ENCODE measurements at places on chromosomes 5 and 9. TPM values are rescaled to one million over a fixed set of nuclear protein-coding genes. Genes with fewer than 3 reads are reported as not detected.

GRCh38 chr5:173238312-173239232 is 3.6 kb upstream of the NKX2-5 start:
- peak; percentile 30 for DNase-seq

- DNase-seq, result no peak
These were observed 84.6 kb upstream of the DNAH5 start for GRCh38 chr5:14028938-14029584.

DNA sequence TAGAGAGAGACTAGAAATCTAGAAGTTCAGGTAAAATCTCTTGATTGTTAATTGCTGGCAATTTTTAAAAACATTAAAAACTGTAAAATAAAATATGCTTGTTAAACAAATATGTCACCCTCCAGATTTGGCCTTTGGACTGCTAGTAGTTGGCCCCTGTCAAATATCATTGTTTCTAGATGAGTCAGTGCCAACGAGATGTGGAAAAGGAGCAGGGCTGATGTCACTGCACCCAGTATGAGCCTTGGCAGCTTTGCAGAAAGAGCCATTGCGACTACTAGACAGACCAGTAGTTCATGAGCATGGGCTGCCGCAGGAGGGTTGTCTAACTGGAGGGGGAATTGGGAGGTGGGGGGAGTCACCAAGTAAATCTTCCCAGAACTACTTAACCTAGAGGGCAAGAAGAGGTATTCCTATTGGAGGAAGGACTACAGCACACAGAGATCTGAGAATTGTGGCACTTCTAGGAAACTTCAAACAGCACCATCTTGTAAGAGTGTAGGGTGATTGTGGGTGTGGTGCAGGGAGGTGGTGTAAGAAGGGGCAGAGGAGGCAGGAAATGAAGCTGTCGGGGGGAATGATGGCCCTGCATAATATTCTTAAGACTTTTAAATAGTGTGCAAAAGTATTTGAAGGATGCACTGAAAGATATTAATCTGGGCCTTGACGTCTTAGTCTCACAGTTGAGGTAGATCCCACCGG is 7.1 kb upstream of the DOCK2 start:
- peak; percentile 67 for DNase-seq

DNA sequence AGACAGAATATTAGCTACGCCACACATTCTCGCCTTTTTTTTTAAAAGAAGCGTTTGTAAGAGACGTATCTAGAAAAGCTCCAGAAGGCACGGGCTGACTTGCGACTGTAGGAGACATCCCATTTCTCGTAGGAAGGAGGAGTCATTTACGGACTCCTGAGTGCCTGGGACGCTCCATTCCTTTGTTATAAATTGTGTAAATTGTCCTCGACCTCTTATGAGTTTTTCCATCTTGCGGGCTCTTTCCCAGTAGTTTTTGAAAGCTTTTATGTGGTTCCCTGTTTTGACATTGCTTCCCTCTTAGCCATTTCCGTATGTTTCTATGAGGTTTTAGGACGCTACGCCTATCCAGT is 1.0 kb downstream of the RABL6 start:
- no peak for DNase-seq

GRCh38 chr9:37413311-37413710 is 9.2 kb upstream of the GRHPR start:
- no peak for DNase-seq

The KCNV2 gene
- total RNA-seq, result not detected

The PCDHB16 gene
- 0.22 TPM for total RNA-seq

DNA sequence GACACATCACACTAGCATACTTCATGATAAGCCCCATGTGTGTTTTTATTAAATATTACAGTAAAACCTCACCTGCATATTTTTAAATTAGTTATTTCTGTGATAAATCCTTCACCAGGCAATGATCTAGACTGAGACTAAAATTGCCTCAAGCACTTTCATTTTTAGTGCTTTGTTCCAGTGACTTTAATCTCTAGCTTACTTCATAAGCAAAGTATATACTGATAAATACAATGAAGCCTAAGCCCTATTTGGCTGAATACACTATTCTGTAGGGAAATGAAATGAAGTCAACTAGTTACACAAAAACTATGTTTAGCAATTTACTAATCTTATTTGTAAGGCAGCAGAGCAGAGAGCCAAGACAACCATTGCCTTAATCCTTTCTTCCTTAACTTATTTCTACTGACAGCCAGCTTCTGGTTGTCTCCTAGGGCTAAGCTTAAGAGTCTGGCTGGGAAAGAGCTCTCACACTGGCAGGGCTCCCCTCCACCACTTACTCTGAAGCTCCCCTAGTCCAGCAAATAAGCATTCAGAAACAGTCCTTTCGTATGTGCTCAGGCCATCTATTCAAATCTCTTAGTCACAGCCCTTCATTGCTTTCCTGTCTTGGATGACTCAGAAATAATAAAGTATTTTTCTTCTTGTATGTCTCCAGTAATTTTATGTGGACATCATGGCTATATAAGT is 31.4 kb upstream of the MTAP start:
- DNase-seq, result peak; percentile 89

The TSPAN17 gene
- 34.4 TPM for total RNA-seq

The RFESD gene
- total RNA-seq, result 1.6 TPM

GRCh38 chr5:66302344-66302743 is 158.2 kb downstream of the SREK1 start:
- DNase-seq, result no peak

The POU5F2 gene
- total RNA-seq, result 0.22 TPM

- peak; percentile 35 for DNase-seq
These were observed 988 bp downstream of the OXCT1 start for GRCh38 chr5:41869151-41869723.

The IFNA21 gene
- not detected for total RNA-seq

- no peak for DNase-seq
These were observed 395 bp downstream of the TLN1 start for GRCh38 chr9:35731415-35732184.

- DNase-seq, result no peak
These were observed 2.6 kb downstream of the DIAPH1 start for GRCh38 chr5:141615991-141616720.

DNA sequence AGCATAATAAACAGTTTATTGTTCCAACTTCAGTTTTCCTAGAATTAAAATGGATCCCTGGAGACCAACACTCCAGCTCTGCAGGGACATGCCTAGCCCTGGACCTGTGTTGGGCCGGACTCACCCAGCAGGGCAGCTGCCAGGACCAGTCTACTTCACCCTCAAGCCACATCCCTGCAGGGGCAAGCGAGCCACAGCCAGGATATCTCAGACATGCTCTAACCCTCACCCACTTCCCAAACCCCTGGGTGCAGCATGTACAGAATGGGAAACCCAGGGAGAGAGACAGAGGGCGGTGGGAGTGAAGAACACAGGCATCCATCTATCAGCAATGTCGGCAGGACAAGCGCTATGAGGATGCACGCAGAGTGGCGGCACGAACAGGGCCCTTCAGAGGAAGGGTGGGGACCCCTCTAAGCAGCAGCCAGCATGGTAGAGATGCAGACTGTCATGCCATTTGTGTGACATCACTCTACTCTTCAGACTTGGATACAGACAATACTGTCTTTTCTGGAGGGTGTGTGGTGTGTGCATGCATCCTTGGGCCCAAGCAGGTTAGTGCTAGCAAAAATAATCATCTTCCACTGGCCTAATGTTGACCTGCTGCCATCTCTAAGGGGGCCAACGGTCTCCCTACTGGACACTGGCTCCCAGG is 83.1 kb downstream of the SEMA4D start:
- DNase-seq, result no peak

DNA sequence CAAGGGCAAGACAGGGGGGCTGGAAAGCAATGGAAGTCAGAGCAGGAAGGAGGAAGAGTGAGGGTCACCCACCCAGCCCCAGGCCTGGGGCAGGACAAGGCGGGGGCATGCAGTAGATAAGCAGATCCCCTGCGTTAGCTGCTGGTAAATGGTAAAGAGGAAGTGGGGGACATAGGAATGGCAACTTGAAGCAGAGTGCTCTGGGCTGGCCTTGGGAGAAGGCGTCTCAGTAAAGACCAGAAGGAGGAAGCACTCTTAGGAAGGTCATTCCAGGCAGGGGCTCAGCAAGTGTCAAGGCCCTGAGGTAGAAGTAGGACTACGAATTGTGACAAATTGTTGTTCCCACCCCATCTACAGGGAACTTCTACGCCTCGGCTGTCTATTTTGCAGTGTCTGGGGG is 15.1 kb downstream of the TCOF1 start:
- no peak for DNase-seq

The DIPK1B gene
- 64.7 TPM for total RNA-seq

GRCh38 chr9:127004946-127005769 is 90.6 kb downstream of the RALGPS1 start:
- no peak for DNase-seq

GRCh38 chr9:101435601-101436079 is at the start of gene ALDOB:
ALDOB (minus strand) TSS chr9:101435774; CDS start chr9:101430887, 4,887 bp downstream.
- DNase-seq, result no peak

The MIER3 gene
- total RNA-seq, result 9.4 TPM

The PCDHB9 gene
- total RNA-seq, result 0.40 TPM

DNA sequence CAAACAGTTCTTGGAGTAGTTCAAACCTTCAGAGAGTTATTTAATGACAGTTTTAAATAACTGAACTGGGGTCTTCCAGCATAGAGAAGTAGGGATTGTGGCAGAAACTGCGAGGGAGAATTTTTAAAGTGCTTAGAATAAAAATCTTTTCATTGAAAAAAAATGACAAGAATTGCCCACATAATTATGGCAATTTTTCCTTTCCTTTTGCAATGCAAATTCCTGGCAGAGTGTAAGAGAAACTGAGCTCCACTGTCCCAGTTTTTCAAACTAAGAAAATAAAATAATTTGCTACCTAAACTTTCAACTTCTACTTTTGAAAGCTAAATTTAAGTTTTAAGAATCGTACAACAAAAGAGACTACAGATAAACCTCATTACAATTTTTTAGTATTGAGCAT is 2.3 kb upstream of the PTGER4 start:
- DNase-seq, result peak; percentile 11

The AGTPBP1 gene
- total RNA-seq, result 17.9 TPM

The SNX24 gene
- total RNA-seq, result 3.4 TPM

DNA sequence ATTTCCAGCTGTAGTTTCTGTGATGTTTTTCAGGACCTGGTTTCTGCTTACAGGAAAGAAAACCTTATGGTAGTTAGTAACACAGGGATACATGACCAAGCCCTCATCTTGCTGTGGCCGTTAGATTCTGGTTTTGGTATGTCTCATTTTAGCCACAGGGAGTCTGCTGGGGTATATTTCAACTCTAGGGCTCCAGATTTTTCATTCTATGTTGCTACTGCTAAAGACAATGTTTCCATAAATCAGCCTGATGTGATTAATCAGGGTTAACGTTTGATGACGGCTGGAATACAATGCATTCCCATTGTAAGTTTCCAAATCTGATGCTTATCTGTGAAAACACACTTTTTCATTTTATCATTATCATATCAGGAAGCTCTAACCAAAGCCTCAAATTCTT is 48.2 kb downstream of the P4HA2 start:
- peak; percentile 51 for DNase-seq

- DNase-seq, result no peak
These were observed 123.1 kb upstream of the PJA2 start for GRCh38 chr5:109532773-109533364.

The THBS4 gene
- 0.20 TPM for total RNA-seq

The KIF12 gene
- total RNA-seq, result not detected

The MSX2 gene
- total RNA-seq, result not detected

GRCh38 chr5:68592351-68592750 is 376.8 kb downstream of the PIK3R1 start:
- DNase-seq, result no peak

- DNase-seq, result no peak
These were observed 4.4 kb downstream of the SLC22A4 start for GRCh38 chr5:132298298-132299212.

DNA sequence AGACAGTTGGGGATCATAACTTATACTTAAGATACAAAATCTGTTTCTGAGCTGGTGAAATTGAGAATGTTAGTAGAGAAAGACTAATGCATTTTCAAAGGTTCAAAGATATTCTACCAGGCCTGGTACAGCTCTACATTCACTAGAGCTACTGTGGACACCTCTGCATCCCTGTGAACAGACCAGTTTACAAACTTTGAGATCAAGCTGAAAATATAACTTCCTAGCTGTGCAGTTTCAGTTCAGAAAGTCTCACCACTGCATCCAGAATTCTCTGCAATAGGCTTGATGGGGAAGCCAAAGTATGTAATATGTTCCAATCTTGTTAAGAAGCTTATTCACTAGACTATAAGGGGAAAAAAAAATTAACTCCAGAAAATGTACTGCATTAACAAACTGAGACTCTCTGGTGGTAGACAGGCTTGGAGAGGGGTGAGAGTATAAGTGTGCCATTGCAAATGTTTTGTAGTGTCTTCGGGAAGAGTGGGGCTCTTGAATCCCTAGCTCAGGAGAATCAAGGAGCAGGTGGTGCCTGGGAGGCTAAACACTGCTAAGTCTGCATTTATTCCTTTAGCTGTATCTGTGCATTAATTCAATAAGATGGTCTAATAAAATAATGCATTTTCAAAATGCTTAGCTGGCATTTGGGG is 671.9 kb downstream of the NR2F1-AS1 start:
- no peak for DNase-seq

Measured in lung microvascular endothelial cell (primary cell).